ENCODE measurements at places on chromosomes 1 and 21. TPM values are rescaled to one million over a fixed set of nuclear protein-coding genes. Genes with fewer than 3 reads are reported as not detected.

The CACNA1S gene
- total RNA-seq, result not detected

DNA sequence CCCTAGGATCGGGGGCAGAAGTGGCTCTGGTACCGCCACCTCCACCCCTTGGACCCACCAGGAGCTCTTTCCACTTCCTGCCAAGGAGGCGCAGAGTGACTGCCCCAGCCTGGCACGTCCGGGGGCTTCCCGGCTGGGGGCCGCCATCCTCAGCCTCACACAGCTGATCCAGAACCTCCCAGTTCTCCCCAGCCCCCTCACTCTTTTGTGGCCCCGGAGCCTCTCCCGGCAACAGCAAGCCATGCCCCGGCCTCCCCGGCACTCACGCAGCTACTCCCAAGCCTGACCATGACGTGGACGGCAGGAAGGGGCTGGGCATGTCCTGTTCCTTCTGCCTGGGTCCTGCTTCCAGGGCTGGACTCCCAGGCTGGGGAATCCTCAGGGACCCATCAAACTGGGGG, 17.1 kb downstream of the TP73 start:
- DNase-seq, result no peak

The MYCL gene
- 0.84 TPM for total RNA-seq

The NBPF15 gene
- 19.9 TPM for total RNA-seq

Measured in tibial nerve (tissue), 4 donors.